ENCODE measurements at places on chromosomes 4 and X.

DNA sequence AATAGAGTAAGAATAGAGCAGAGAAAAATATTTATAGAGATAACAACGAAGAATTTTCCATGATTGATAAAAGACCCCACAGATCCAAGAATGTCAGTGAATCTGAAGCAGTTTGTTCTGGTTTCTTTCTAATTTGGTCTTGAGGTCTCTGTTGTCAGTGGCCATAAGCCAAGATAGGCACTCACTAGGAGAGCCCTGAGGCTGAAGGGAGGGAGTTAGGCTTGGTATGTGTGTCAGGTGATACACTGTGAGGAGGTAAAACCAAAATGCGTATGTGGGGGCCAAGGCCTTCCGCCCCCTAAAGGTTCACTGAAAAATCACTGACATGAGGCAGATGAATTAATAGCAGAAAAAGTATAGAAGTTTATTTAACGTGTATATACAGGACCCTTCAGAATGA is 382.3 kb upstream of the HTR2C start:
- DNase-seq: no peak

- DNase-seq: peak; percentile 48
These were observed 19.8 kb upstream of the TASL start for GRCh38 chrX:30597216-30598012.

- no peak for DNase-seq
These were observed 17.5 kb upstream of the MSANTD1 start for GRCh38 chr4:3231471-3231870.

DNA sequence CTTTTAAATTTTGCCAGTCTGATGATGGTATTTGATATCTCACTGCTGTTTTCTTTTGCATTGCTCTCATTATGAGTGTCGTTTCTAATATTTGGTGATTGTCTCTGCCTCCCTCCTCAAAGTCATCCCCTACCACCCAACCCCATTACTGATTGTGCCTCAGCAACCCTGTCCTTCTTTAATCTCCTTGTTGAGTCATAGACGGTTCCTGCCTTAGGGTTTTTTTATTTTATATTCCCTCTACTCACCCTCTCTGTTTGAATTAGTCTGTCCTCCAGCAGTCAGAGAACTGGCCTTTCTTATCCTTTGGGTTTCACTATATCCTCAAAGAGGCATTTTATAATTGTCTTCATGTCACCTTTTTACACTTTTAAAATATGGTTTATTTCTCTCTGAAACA is 409.3 kb upstream of the CPEB2 start:
- no peak for DNase-seq

GRCh38 chr4:109383823-109384222 is 49.8 kb upstream of the SEC24B start:
- DNase-seq: no peak

GRCh38 chrX:70505451-70505841 is 60.8 kb downstream of the DLG3 start:
- DNase-seq: no peak

- DNase-seq: no peak
These were observed 390.0 kb upstream of the GALNT7 start for GRCh38 chr4:172778583-172778982.

DNA sequence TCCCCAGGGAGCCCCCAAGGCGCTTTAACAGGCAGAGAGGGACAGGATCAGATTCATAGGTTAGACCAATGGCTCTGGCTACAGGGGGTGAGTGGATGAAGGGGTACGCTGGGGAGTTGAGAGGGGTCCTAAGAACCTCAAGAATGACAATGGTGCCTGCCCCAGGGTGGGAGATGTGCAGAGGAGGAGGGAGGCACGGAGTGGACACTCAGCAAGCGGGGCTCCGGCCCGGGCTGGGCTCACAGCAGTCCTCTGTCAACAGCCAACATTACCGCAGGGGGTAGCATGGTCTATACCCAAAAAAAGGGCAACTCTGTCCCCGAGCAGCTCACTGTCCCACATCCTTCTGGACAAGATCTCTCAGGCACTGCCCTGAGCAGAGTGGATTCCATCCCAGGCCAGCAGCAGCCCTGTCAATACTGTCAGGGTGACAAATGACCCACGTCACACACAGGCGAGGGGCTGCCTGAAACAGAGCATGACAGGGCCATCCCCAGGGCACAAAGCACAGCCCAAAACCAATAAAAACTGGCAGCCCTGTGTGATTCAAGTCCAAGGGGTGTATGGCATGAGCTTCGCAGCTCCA is 47.7 kb upstream of the PPP2R2C start:
- DNase-seq: no peak

DNA sequence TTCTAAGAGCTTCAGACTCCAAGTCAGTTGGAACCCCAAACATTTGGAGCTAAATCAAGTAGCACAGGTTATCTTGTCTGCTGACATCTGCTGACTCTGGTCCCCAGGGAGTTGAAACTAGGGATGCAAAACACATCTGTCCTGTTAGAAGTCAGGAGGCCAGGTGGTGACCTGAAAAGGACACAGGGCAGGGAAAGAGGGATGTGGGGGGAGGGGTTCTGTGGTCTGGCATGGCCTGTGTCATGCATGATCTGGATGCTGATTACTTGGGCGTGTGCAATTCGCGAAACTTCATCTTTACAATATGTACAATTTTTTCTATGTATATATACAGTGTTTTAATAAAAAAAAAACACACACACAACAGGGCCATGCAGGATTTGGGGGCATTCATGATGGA is 55.3 kb downstream of the FHDC1 start:
- no peak for DNase-seq

DNA sequence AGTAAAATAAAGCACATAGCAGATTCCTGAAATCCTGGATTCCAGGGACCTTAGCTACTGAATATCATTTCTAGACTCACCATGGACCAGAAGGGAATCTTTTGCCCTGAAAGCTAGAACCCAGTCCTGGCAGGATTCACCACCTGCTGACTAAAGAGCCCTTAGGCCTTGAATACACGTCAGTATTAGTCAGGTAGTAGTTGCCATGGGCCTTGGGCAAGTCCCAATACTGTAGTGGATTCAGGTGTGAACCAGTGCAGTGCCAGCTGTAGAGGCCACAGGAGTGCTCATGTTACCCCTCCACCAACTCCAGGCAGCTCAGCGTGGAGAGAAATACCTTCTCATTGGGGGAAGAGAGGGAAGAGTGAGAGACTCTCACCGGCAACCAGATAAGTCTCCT is 64.1 kb upstream of the UBQLN2 start:
- no peak for DNase-seq

DNA sequence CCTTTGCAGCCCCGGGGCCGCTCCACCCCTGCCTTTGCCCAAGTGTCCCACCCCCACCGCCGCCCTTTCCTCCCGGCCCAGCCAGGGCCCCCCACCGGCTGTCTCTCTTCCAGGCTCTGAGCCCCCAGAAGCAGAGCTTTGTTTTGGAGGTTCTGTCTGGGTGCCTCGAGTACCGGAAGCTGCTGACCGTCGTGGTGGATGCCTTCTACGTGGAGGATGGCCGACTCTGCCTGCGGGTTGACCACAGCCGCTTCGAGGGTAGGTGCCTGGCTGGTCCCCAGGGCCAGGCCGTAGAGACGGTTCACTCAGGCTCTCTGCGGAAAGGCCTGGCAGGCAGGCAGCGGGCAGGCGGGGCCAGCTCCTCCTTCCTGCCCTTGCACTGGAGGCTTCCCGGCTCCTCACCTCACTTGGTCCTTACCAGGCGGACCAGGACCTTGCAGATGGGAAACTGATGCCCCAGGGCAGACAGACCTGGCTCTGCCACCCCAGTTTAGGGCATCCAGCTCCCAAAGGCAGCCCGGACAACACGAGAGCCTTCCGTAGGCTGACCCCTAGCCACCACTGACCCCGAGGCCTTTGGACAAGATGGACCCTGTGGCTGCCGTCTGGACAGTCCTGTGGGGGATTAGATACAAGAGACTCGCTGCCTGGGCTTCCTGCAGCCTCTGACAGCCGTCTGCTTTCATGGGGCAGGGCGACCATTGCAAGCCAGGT is 18.2 kb downstream of the CFAP99 start:
- DNase-seq: no peak

GRCh38 chr4:108360754-108361445 is 192.2 kb upstream of the LEF1 start:
- no peak for DNase-seq

DNA sequence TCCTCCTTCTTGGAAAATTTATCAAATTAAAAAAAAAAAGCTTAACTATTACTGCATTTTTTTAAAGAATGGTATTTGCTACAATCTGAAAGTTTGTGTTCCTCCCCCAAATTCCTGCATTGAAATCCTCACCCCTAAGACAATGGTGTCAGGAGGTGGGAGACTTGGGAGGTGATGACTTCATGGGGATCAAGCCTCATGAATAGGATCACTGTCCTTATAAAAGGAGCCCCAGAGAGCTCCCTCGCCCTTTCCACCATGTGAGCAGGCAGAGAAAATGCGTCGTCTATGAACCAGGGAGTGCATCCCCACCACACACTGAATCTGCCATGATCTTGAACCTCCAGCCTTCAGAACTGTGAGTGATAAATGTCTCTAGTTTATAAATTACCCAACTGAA is 38.0 kb downstream of the DHRSX start:
- no peak for DNase-seq

GRCh38 chrX:25025615-25026014 is 9.8 kb upstream of the ARX start:
- no peak for DNase-seq

GRCh38 chrX:71216485-71216884 is 6.5 kb upstream of the GJB1 start:
- DNase-seq: no peak

GRCh38 chr4:127916512-127916911 is 35.8 kb downstream of the PLK4 start:
- DNase-seq: no peak

DNA sequence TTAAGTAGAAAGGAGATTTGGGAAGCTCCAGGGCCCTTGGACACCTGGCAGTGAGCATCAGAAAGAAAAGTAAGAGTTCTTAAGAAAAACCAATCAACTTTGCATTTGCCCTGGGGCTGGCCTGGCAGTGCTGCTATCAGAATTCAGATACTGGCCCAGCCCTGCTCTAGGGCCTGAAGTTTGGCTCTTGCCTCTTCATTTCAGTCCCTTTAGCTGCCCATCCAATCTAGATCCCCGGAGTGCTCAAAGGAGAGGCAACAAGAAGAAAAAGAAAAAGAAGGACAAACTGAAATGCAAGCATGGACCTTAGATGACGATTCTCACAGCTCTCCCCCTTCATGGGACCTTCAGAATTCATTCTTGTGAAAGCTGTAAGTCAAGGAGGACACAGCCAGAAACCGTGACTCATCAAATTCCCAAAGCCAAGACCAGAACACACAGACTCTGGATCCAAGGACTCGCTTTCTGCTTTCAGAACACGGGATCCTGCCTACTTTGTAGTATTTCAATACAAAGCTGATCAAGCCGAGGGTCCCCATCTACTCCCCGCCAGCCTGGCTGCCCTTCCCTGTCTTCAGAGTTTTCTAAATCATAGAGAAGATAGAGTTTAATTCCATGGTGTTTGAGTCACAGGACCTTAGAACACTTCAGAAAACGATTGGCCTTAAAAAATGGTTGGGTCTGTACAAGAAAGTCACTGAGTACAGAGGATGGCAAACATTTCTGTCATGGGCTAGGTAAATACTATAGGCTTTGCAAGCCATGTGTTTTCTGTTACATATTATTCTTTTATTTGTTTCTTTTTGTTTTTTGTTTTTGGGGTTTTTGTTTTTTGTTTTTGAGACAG is 103.7 kb downstream of the RBM47 start:
- DNase-seq: no peak

GRCh38 chrX:110012818-110013485 is 10.0 kb downstream of the TMEM164 start:
- no peak for DNase-seq

DNA sequence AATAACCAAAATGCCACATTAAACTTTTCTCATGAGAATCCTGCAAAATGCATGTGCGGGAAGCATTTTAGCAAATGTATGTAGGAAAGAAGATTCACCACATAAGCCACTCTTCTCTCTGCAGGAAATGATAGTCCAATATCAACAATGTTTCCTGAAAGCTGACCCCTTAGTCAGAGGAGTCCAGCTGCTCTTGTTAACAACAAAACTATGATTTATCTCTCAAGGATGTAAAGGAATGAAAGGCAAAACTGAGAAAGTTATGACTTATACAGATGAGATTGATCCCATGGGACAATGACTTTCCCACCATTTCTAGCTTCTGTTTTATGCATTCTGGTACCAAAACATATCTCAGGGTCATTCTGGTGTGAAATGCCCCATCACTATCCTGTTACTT is 125.0 kb upstream of the EDNRA start:
- no peak for DNase-seq

DNA sequence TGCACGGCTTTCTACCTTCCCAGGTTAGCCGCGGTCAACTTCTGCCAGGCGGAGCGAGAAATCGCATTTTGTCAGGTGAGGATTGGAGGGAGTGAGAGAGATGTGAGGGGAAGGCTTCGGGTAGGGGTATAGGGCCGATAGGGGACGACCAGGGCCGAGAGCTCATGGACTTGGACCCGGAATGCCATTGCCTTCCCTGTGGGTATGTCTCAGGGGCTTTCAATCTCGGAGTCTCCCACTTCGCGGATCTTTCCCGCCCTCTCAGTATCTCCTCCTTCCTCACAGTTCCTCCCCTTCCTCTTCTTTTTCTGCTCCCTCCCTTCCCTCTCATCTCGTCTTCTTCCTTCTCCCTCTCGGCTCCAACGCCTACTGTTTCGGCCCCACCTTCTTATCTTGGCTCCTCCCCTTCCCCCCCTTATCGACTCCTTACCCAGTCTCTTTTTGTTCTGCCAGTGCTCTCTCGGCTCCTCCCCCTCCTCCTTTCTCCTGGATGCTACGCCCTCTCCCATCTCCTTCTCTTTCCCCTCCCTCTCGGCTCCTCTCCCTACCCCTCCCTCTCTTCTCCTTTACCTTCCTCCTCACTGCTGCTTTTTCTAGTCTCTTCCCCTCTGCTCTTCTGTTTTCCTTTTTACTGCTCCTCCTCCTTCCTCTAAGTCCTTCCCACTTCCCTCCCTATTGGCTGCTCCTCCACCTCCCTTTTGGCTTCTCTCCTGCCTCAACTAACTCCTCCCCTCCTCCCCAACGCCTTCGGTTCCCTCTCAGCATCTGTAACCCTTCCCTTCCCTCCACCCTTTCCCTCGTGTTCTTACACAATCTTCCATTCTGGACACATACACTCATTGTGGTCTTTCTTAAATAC is 29.4 kb upstream of the RBMX start:
- DNase-seq: peak; percentile 98

DNA sequence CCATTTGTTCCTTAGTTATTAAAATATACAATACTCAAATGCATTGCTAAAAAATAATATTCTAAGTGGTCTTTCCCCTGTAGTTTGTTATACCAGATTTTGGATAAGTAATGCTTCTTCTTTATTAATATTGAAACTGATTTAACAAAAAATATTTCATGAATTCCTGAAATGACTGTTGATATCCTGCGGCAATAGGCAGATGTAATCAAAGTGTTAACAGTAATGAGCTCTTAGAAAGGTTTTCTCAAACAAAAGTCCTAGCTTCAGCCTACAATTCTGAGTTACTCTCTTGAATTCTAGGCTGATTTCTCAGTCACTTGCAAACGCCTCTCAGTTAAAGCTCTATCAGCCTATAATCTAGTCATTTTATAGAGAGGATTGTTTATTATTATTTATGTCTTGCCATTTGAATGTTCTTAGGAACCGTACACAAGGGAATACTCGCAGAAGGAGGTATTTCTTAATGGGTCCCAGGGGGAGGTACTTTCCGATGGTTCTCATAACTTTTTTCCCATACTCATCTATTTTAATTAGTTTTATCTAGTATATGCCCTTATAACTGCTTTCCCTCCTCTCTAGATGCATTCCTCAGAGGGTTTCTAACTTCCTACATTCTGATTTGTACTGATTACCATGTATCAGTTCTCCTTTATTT is 96.8 kb downstream of the FNIP2 start:
- no peak for DNase-seq

GRCh38 chrX:151789179-151789800 is 54.7 kb downstream of the CNGA2 start:
- no peak for DNase-seq

- DNase-seq: no peak
These were observed 110.0 kb upstream of the EDNRA start for GRCh38 chr4:147370881-147371280.
